ENCODE measurements at places on chromosomes 1 and 21.

DNA sequence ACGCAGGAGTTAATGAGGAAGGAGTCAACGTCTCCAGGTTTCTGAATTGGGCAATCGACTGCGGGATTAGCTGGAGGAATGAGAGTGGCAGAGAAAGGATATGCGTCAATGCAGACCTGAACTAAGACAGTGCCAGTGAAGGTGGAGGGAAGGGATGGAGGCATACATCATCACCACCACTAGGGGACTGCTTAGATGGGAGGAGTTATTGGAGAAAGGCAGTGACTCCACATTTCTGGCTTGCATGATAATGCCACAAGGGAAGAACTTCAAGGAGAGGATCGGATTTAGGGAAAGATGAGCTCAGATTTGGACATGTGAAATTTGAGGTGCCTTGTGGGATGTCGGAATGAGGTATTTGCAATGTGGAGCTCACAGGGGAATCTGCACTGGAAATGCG is 17.5 kb downstream of the VASH2 start:
- DNase-seq, result peak; percentile 47

GRCh38 chr1:154557939-154558719 is at the start of gene UBE2Q1:
UBE2Q1 (minus strand) TSS chr1:154558662; CDS start chr1:154558553, 109 bp downstream.
- peak; percentile 38 for DNase-seq

DNA sequence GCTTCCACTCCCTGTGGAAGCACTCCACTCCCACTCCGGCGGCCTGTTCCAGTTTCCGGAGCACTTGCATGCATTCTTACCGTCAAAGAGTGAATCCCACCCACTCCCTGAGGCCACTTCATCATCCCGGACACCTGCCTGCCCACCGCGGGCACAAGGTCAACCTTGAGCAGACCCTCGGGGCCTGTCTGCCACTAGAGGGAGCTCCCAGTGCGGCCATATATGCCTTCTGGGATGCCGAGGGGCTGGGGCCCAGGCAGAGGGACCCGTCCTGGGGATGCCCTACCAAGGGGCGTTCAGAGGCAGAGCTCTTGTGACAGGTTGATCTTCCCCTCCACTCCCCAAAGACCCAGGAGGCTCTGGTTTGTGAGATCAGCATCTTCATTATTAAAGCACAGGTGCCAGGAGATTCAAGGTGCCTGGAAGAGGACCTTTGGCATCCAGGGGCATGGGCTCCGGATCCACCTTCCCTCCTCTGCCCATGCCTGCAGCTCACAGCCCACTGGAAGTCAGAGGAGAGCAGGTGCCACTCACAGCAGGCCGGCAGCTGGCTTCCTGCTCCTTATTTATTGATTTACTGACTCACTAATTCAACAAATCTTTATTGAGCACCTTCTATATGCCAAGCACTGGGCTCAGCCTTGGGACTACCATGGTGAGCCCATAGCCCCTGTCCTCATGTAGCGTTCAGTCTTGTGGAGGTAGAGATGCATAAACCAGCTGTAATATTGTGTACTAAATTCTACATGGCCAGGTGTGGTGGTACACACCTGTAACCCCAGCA is 47.3 kb downstream of the UBIAD1 start:
- peak; percentile 91 for DNase-seq

- no peak for DNase-seq
These were observed 50.7 kb downstream of the SYT2 start for GRCh38 chr1:202659541-202659940.

GRCh38 chr21:27380303-27380702 is 413.4 kb upstream of the ADAMTS5 start:
- DNase-seq, result no peak

- DNase-seq, result no peak
These were observed 31.5 kb downstream of the FOXD2 start for GRCh38 chr1:47469390-47469759.

DNA sequence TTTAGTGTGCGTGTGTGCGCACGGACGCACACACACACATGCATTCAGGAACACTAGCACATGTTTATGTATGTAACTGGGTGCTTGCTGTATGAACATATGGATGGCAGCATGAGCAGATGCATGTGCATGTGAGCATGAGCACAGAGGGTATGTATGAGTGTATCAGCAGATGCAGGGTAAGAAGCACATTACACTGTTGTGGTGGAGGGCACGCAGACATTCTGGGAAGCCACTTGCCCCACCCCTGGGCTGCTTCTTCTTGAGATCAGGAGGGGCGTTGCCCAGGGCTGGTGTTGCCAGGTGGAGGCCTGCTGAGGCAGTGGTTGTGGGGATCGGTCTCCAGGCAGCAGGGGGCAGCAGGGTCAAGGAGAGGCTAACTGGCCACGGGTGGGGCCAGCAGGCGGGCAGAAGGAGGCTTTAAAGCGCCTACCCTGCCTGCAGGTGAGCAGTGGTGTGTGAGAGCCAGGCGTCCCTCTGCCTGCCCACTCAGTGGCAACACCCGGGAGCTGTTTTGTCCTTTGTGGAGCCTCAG is 3.9 kb upstream of the P3R3URF start:
- DNase-seq, result peak; percentile 72

DNA sequence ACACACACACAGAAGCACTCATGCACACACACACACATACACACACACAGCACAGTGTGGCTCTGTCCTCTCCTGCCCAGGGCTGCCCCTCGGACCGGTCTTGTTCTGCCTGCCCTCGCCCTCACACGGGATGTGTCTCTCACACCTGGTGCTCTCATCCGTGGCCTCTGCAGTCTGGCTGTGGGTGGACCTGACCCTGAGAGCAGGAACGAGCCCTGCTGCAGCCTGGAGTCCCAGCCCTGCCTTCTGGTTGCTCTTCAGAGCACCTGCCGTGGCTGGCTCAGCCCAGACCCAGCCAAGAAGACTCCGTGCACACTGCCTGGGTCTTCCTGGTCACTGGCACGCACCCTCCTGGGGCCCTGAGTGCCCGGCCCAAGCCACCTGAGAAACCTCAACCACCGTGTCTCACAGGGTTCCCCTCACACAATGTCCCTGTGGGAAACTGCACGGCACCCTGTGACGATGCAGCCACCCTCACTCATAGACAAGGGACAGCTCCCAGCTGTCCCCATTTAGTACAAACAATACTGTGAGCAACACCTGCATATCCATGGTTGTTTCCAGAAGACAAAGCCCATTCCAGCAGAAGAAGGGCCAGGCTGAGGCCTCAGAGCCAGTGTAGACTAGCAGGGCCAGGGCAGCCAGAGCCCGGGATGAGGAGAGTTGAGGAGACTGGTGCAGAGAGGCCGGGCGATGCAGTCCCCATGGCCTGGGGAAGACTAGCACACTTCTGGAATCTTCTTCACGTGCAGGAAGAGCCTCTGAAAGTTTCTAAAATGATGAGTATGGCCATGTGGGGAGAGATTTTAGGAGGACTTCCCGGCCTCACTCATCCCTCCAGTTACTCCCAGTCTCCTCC is 234.0 kb downstream of the NPHP4 start:
- no peak for DNase-seq

DNA sequence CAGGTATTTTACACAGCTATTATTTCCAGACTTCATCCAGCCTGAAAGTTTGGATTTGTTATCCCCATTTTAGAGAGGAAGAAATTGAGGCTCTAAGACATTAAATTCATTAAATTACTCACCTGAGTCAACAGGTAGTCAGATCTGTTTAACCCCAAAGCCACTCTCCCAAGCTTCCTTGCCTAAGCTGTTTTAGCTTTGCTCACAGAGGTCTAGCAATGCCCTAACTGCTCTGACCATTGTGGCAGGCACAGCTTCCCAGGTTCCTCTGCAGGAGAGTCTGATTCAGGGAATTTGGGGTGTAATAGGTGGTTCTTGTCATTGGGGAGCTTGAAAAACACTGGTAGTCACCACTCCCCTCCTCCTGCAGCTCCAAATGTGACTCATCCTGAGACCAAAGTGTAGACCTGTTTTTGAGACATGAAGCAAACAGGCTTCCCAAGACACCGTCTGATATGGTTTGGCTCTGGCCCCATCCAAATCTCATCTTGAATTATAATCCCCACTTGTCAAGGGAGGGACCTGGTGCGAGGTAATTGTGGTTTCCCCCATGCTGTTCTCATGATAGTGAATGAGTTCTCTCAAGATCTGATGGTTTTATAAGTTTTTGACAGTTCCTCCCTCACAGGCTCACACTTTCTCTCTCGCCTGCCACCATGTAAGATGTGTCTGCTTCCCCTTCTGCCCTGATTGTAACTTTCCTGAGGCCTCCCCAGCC is 142.8 kb upstream of the DNAH14 start:
- no peak for DNase-seq

- DNase-seq, result no peak
These were observed 122.6 kb upstream of the PPP2R5A start for GRCh38 chr1:212162635-212163034.

- DNase-seq, result no peak
These were observed 319.2 kb upstream of the FMN2 start for GRCh38 chr1:239772446-239772845.

DNA sequence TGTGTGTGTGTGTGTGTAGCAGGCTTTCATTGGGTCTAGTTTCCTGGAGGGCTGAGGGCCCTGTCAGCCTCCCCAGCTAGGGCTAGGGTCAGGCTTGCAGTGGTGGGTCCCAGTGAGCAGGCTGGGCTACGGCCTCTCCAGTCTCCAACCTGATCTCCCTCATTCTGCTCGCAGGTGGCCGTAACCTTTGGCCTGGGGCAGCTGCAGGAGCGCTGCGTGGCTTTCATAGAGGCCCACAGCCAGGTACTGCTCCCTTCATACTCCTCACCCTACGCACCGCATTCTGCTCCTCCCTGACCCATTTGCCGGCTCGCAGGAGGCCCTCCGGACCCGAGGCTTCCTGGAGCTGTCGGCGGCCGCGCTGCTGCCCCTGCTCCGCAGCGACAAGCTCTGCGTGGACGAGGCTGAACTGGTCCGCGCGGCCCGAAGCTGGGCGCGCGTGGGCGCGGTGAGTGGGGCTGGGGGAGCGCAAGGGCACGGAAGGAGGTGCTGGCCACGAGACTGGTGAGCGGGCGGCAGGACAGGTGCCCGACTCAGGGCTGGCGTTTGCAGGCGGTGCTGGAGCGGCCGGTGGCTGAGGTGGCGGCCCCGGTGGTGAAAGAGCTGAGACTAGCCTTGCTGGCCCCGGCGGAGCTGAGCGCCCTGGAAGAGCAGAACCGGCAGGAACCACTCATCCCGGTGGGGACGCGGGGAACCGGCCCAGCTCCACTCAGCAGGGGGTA is 4.7 kb downstream of the BTBD19 start:
- DNase-seq, result peak; percentile 53

DNA sequence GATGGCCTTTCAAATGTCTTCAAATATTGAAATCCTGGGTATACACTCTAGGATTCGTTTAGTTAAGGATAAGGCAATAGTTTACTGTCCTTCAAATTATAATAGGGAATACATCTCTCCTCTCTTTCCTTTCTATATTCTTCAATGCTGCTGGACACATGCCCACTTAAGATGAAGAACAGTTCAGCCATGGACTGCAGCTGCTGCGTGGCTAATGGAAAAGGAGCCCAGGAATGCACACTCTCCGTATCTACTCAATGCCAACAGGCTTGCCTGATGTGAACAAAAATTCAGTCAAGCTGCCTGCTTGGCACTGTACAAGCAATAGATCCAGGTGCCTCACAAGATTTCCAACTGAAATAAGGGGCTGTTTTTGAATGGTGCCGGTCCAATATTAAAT is 321.2 kb upstream of the LYPLAL1 start:
- no peak for DNase-seq

DNA sequence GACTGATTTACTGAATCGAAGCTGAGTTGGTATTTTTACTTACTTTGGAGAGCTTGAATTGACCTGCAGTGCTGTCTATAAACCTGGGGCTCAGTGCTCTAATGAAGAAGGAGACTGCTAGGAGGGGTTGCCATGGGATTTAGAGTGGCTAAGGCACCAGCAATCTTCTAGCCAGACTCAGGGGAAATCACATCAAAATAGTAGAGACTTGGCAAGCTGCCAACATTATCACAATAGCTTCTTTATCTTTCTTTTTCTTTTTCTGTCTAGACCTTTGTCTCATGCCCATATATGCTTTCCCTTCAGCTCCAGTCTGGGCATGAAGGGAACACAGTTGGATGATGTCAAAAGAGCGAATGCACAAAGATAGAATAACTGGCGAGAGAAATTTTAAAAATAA is 301.1 kb upstream of the DPYD start:
- no peak for DNase-seq
